ENCODE measurements at places on chromosomes 1 and 21.

GRCh38 chr1:99456536-99456935 lies 189.4 kb upstream of the PALMD start:
- DNase-seq: no peak

- no peak for DNase-seq
Observed at GRCh38 chr21:31141389-31142000, 103.2 kb upstream of the KRTAP19-8 start.

- no peak for DNase-seq
Observed at GRCh38 chr1:156582388-156583017, 3.0 kb downstream of the TTC24 start.

GRCh38 chr1:55069280-55069679 lies 29.9 kb downstream of the PCSK9 start:
- no peak for DNase-seq

- DNase-seq: no peak
Observed at GRCh38 chr21:14088391-14088790, 122.4 kb downstream of the LIPI start.

DNA sequence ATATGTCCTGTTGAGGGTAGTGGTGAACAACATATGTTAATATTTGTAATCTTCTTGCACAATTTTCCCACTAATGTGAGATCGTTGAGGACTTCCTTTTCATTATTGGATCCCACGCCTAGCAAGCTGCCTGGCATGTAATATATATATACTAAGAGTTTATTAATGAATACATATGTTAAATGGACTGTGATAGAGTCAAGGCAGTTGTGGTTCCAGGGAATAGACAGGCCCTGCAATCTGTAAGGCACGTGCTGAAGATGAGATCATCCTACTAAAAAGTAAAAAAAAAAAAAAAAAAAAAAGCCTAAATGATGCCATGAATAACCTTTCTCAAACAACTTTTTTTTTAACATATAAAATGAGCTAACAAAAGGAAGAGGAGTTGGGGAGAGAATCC lies 28.9 kb downstream of the PLPPR5 start:
- DNase-seq: no peak

- DNase-seq: no peak
Observed at GRCh38 chr1:159562680-159563079, 24.9 kb upstream of the APCS start.

GRCh38 chr1:100552922-100553321 lies 15.0 kb downstream of the GPR88 start:
- DNase-seq: no peak

- no peak for DNase-seq
Observed at GRCh38 chr1:18526436-18527275, 45.9 kb downstream of the KLHDC7A start.

GRCh38 chr1:187840557-187840956 lies 1011.8 kb downstream of the PLA2G4A start:
- no peak for DNase-seq

DNA sequence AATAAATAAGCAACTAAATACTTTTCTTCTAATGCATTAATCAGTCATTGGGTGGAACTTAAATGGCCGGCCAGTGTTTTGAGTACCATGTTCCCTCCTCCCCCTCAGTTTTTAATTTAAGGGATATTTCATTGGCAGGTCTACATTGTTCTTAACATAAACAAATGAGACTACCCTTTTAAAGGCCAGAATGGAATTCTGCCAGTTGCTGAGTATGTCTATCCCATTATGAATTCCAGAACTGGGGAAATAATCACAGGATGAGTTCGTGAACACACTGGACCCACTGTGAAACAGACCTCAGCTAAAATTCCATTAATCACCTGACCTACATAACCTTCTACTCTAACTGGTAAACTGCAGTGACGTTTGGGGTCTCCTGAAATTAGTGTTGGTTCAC lies 305.5 kb upstream of the PKN2 start:
- DNase-seq: no peak

DNA sequence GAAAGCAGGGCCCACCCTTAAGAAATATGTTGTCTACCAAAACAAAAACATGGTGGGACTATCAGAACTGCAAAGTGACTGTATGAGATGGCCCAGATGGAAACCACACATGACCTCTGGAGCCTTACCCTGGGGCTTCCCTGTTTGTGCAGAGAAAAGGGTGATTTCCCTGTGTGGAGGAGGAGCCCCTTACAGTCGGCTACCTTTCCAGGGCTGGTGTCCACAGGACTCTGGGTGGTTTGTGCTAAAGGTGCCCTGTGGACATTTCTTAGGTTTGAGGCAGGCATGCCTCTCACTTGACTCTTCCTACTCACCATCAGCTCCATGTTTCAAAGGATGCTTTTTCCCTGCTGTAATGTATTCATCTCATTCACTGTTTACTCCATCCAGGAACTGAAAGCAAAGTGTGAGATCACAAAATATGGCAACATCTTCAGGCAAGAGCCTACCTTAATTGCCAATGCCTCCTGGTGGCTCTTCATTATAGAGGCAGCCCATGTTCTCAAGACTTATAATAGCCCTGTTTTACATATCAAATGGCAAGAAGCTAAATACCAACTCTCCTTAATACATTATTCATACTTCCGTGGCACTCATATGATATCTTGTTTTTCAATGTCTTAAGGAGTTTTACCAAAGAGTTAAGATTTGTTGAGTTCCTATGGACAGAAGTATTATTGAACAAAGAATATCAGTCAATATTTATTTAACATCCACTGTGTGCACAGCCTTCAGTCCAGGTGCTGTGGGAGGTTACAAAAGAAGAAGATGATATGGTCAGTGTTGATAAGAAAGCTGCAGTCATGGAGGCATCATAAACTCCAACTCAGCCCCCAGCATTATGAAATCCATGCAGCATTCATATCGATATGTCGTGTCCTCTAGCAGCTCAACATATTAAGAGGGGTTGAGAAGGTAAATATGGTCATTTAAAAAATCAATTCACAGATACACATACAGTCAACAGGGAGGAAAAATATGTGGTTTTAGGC lies 15.5 kb upstream of the TFF3 start:
- DNase-seq: no peak

DNA sequence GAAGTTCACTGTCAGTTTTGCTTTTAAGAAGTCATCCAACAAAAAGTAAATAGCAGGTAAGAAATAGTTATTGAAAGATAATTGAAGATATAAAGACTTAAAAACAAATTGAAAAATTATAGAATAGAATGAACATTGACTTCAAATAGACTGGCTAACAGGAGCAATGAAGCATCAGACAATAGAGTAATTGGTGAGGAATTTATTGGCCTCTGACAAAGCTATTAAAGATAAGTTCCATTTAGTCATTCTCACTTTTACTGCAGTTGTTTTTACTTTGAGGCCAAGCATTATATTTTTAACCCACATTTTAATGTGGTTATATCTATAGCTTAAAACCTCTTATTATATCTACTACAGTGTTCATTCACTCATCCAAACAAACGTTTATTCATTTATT lies 228.8 kb upstream of the ADGRL2 start:
- no peak for DNase-seq

- no peak for DNase-seq
Observed at GRCh38 chr1:43444151-43444828, 9.4 kb downstream of the HYI start.

- no peak for DNase-seq
Observed at GRCh38 chr1:210857705-210858104, 276.2 kb downstream of the KCNH1 start.

- DNase-seq: no peak
Observed at GRCh38 chr1:91450260-91450659, 45.6 kb upstream of the HFM1 start.

GRCh38 chr1:22754106-22754768 lies 43.6 kb downstream of the EPHB2 start:
- DNase-seq: no peak

GRCh38 chr1:203368624-203369451 lies 17.9 kb upstream of the FMOD start:
- no peak for DNase-seq

GRCh38 chr1:168261390-168261789 lies 19.3 kb upstream of the TBX19 start:
- DNase-seq: no peak

GRCh38 chr1:164624400-164624799 lies 65.4 kb downstream of the PBX1 start:
- DNase-seq: no peak

All from stimulated activated CD4-positive, alpha-beta T cell treated with anti-CD3 and anti-CD28 coated beads, Interleukin-15, amount 100 ng/mL, for 24 hours (primary cell).